ENCODE measurements at places on chromosomes 6 and 20.
A peak's percentile ranks its signal among the peaks of the same experiment; 100 is the strongest.

DNA sequence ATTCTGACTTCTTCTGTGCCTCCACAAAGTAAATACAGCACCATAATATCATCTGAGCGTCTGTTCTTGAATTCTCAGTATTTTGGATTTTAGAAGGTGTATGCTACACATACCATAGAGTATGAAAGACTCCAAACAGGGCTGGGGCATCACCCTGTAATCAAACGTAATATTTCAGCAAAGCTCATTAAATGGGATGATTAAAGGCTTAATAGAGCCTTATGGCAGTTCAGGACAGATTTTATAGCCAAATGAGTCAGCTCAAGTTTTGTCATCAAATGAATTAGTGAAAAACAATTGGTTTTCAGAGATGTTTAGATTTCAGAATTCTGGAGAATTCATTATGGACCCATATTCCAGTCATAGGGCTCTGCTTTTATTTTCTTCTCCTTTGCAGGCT, 68.9 kb downstream of the TULP4 start:
- no peak for DNase-seq

DNA sequence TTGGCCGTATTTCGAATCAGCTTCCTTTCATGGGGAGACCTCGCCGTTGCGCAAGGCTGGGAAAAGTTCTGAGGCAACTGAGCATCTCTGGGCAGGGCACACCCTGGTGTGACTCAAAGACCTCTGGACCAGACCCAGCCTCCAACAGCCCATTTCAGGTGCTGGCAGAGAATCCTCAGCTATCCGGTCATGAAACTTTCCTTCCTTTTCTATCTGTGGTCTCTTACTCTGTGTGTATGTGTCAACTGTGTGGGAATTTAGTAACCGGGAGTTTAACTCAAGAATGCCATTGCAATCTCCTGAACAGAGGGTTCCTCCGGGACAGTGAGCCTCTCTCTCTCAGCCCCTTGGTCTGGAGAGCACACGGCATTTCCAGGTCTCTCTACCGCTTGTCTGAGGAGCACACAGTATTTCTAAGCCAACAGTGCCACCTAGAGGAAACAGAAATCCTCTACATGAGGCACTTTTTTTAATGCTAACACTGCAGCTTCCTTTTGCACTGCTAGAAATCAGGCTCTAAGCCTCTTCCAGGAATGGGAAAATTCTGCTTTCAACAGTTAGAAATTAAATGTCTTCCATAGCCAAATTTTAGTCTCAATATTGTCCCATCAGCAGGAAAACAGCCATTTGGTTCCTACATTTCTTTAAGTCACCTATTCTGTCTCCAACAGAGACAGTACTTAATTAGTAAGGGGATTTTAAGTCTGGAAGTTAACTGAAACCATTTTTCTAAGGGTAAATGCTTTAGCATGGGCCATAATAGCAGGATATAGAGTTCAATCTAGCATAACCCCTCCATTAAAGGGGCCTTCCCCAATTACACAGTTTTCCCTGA, 32.7 kb downstream of the PLN start:
- peak; percentile 78 for DNase-seq

DNA sequence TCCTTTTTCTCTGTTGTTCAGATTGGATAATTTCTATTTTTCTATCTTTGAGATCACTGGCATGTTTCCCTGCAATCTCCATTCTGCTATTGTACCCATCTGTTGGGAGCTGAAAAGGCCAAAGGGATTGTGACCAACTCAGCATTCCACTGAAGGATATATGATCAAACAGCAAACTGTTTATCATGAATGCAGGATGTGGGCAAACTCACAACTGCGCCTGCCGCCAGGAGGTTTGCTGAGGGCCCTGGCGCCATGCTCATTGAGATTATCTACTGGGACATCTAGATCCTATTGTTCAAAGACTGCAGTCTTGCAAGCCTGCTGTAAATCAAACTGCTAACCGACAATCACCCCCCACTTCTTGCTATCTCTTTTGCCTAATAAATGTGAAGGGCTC, 3.8 kb upstream of the FKBP1A start:
- DNase-seq, result no peak

- no peak for DNase-seq
Observed at GRCh38 chr6:101936516-101936915, 543.0 kb downstream of the GRIK2 start.

DNA sequence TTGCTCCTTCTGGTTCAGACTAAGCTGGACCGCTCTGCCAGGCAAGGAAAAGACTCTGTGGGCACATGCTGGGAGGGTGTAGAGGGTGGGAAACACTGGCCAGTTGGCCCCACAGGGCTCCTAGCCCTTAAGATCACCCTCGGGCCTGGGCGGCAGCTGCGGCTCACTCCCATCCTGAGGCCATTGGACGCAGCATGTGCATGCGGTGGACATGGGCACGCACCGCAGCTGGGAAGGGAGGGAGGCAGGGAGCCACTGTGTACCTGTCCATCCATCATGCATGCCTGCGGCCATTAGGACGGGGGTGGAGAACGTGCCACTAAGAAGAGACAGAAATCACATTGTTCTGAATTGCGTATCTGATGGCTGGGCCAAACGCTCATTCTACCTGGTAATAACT, 140.1 kb upstream of the THBS2 start:
- DNase-seq, result no peak
